ENCODE measurements at places on chromosomes 2 and 18. TPM values are rescaled to one million over a fixed set of nuclear protein-coding genes. Genes with fewer than 3 reads are reported as not detected.
A peak's percentile ranks its signal among the peaks of the same experiment; 100 is the strongest.

The KIF1A gene
- total RNA-seq = 4.1 TPM

DNA sequence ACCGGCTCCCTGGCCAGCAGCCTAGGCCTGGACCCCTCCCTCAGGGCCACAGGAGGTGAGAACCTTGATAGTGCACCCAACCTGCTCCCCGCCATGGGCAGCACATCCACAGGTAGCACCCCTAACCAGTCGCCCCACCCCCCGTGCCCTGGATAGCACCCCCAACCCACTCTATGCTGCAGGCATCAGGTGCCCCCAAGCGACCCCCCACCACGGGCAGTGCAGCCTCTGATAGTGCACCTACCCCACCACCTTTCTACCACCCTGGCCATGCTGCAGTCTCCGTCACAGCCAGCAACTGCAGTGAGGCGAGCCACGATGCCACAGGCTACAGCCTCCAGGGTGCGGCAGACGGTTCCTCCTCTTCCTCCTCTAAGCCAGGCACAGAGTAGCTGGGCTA, 55.6 kb downstream of the SOWAHC start:
- DNase-seq = no peak

DNA sequence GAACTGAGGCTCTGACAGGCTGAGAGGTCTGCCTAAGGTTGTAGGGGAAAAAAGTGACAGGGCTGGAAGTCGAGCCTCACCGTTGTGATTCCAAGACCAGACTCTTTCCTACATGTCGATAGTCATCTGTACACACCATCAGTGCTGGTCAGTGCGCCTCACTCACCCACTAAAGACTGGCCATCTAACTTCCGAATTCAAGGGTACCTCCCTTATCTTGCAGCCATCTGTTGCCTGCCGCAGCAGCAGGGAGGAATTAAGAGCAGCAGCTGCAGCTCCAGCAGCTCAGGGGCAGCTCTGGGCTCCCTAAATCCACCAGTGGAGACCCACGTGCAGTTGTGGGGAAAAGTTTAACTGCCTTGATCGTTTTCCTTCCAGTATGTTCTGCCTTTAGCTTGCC, 32.6 kb upstream of the GPR39 start:
- DNase-seq = no peak

The CFAP65 gene
- total RNA-seq = 0.26 TPM

The ADCYAP1 gene
- total RNA-seq = not detected

DNA sequence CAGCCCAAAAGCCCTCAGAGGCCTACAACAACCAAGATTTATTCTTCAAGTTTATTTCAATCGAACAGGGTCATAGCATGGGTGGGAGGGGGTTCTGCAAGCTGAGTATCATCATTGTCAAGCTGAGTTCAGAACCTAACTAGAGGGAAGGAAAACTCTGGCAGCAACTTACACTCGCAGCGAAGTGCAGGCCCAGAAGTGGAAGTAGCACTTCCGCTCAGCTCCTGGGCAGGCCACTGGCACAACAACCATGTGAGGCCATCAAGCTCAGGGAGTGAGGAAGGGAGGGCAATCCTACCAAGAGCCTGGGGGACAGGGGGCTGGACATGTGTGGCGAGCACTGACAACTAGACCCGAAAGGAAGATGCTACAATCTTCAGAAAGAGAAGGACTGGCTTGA, 4.8 kb downstream of the UXS1 start:
- no peak for DNase-seq

The INHBB gene
- 0.16 TPM for total RNA-seq

DNA sequence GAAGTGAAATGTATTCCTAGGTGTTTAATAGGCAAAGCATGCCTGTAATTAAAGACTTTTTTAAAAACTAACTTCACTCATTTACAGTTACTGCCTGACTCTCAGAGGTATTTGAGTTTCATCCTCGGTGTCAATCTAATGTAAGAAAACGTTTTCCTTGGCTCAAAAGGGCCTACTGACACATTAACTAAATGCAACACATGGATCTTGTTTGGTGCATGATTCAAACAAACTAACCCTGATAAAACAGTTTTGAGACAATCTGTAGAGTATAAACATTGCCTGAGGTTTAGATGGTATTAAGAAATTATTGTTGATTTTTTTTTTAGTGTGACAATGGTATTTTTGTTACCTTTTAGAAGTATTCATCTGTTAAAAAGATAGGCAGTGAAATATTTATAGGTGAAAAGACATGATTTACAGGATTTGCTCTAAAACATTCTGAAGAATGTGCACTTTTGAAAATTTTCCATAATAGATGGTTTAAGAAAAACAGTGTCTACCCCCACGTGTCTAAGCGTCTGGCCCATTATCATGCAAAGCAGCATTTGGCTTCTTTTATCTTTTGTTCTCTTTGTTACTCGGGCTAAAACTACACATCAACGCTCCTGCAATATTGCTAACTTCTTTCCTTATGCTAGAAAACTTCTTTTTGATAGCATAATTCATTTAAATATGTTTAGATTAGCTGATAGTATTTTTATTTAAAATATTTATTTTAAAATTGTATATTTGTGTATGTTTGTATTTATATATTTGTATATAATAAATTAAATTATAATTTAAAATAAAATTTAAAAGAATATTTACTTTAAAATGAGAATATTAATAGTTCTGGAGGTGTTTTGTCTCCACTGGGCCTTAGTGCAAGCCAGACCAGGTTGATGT, 160.2 kb upstream of the NDUFV2 start:
- no peak for DNase-seq

The VWA3B gene
- not detected for total RNA-seq

- DNase-seq = peak; percentile 0
Observed at GRCh38 chr18:66646609-66647008, 42.7 kb upstream of the CDH19 start.
